Stimulated activated CD8-positive, alpha-beta memory T cell treated with anti-CD3 and anti-CD28 coated beads, Interleukin-7, amount 100 ng/mL, for 1 hour (primary cell): ENCODE measurements at places on chromosomes 4 and X.

GRCh38 chrX:70664726-70665125, 220.1 kb downstream of the DLG3 start:
- no peak for DNase-seq

GRCh38 chr4:173538909-173539445, 8.9 kb upstream of the HAND2 start:
- DNase-seq = no peak

GRCh38 chr4:37896206-37896860, 5.4 kb downstream of the TBC1D1 start:
- DNase-seq = no peak

DNA sequence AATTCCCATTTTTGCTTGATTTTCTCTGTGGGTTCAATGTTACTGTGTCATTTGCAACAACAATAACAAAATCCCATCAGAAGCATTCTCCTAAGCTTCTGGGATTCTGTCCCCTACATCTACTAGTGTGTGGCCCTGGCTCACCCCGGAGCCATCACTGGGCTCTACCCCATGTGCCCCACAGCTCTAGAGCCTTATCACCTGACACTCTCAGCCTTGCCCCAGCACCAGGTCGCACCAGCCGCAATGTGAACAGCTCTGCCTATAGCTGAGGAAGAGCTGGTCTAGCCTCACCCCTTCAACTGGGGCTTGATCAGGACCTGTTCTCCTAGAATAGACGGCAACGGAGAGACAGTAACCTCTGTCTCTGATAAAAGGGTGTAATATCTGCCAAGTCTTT, 161.7 kb downstream of the SHROOM3 start:
- DNase-seq = no peak

DNA sequence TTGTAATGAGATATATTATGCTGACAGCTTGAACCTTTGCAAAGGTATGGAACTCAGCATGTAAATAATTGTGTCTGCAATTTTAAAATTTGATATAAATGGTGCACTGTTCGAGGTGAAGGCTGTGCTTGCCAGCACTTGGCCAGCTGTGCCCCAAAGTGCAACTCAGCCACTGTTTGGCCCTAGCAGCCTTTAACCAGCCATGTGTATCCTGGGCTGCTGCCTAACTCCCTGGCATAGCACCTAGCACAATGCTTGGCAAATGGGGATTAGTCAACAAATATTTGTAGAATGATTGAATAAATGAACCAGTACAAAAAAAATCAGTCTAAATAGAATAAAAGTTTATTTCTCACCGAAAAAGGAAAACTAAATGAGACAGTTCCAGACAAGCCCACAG, 83.8 kb upstream of the ZIC3 start:
- DNase-seq = no peak

DNA sequence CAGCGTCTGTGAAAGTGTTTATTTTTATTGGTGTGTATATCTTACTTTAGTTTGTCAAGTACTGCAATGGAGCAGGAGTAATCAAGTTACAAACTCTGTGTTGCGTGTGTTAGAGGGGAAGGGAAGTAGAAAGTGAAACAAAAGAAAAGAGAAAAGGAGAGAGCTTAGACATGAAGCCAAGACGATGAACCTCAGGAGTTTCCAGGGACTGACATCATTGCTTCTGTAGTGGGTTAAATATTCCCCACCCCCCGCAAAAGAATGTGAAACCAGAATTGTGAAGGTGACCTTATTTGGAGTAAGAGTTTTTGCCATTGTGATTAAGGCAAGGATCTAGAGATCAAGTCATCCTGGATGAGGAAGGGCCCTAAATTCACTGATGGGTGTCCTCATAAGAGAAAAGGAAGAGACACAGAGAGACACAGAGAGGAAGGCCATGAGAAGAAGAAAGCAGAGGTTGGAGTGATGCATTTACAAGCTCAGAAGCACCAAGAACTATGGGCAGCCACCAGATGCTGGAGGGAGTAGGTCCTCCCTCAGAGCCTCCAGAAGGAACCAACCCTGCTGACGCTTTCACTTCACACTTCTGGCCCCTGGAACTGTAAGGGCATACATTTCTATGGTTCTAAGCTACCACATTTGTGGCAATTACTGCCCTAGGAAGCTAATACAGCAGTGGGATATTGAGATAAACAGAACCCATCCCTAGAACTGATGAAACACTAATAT, 173.6 kb upstream of the SFRP2 start:
- DNase-seq = no peak

- no peak for DNase-seq
These were observed 58.2 kb downstream of the PDE5A start for GRCh38 chr4:119570401-119570800.

- DNase-seq = no peak
These were observed 54.1 kb upstream of the PRPS1 start for GRCh38 chrX:107574054-107574683.

GRCh38 chr4:118905566-118905965, 16.9 kb downstream of the SYNPO2 start:
- DNase-seq = no peak

DNA sequence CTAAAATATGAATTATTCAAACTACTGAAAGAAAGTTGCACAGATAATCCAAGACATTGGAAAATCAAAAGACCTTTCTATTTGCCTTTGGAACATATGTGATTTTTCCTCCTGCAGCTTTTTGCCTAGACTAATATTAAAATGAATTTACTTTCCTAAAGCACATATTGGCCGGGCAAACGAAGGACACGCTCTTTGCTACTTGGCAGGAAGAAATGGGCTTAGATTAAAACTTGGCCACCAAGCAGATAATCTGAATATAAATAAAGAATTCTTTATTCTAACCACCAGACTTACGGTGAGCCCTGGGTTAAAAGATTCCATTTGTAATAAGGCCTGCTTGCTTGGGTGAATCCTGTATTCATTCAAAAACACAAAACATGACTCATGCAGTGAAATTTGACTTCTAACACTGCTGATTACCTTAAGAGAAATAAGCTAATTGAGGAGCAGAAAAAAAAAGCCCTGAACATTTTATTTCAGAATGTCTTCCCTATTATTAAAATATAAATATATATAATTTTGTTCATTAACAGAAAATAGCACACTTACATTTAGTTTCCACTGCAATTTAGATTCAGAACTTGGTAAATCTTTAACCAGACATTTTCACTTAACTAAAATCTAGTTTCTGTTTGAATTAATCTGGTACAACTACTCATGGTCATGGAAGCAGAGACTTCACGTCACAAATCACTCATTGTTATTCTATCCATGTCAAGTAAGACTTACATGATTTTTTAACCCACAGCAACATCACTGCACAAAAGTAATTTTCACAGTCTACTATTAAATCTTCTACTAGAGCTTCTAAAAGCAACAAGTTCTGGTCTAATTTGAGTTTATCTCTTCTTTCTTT, 116.1 kb upstream of the PLAC1 start:
- no peak for DNase-seq

DNA sequence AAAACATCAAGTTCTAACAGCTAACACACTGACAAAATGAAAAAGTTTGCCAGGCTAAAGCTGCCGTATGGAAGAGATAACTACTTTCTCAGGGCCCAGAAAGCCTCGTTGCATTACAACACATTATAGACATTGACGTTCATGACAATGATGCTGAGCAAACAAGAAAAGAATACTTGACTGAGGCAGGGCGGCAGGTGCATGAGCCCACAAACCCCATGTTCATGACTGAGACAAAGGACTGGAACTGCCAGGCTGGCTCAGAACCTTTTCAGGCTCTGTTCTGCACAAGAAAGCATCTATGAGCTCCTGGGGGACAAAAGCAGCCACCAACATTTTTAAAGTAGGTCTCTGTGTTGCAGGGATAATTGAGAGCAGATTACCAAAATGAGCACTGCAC, 13.6 kb downstream of the TLR6 start:
- DNase-seq = no peak

GRCh38 chrX:154382483-154383069, 3.5 kb downstream of the EMD start:
- no peak for DNase-seq

DNA sequence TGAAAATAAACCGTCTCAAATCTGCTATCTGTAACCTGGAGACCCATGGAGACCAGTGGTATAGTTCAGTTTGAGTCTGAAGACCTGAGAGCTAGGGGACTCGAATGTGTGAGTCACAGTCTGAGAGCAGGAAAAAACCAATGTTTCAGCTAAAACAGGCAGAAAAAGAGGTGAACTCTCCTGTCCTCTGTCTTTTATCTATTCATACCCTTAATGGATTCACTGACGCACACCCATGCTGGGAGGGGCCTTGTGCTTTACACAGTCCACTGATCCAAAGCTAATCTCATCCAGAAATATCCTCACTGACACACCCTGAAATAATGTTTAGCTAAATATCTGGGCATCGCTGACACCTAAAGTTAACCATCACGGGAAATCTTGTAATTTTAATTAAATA, 297.9 kb downstream of the GPM6A start:
- no peak for DNase-seq

DNA sequence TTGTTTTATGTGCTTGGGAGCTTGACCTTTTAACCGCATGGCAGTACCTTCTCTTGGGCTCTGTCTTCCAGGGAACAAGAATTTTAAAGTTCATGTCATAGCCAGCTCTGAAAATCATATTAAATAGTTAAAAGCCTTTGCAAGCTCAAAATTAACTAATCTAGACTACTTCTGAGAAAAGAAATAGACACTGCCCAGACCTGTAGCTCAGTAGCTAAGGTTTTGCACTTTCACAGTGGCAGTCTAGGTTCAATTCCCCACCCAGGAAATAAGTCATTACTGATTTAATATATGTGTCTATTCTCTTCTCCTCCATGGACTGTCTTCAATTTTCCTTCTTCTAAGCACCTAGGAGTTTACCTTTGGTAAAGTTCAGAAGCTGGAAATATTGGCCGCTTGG, 27.4 kb downstream of the HSD17B11 start:
- DNase-seq = no peak

GRCh38 chr4:43282534-43282933, 390.0 kb downstream of the GRXCR1 start:
- no peak for DNase-seq

DNA sequence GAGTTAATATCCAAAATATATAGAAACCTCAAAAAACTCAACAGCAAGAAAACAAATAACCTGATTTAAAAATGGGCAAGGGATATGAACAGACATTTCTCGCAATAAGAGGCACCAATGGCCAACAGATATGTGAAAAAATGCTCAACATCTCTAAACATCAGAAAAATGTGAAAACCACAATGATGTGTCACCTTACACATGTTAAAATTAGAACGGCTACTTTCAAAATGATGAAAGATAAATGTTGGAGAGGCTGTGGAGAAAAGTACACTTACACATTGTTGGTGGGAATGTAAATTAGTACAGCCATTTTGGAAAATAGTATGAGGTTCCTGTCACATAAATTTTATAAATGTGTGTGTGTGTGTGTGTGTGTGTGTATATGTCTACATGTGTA, 731.3 kb downstream of the DMD start:
- no peak for DNase-seq

DNA sequence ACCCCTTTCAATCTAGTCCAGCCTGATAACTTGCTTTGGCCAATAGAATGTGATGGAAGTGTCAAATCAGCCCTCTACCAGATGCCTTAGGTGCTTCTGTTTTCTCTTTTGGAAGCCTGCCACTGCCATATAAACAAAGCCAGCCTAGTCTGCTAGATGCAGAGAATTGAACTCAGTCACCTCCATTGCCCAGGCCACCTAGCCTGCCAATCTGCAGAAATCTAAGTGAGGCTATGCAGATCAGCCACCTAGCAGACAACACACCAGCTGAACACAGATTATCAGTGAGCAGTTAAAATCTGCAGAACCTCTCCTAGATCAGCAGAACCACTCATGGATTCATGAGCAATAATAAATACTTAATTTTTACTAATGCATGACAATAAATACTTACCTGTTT, 1108.2 kb downstream of the PCDH18 start:
- DNase-seq = no peak

DNA sequence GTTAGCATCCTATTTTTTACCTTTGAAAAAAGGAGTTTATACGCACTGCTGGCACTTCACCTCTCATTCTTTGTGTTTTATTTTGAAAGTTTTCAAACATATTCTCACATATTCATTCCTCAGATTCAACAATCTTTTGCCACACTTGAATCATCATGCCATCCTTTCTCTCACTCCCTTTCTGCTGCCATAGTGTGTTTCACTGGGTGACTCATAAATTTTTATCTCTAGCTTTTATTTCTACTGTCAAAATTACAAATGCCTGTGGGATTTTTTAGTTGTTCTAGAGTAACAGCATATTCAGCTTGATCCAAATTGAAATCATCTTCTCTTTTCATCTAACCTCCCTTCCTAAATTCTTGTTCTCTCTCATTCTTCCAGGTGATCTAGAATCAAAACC, 28.0 kb downstream of the MFSD8 start:
- DNase-seq = no peak

GRCh38 chr4:5447755-5448154, 260.6 kb downstream of the EVC2 start:
- no peak for DNase-seq

- DNase-seq = no peak
These were observed 4.4 kb downstream of the GSPT2 start for GRCh38 chrX:51747671-51748070.

DNA sequence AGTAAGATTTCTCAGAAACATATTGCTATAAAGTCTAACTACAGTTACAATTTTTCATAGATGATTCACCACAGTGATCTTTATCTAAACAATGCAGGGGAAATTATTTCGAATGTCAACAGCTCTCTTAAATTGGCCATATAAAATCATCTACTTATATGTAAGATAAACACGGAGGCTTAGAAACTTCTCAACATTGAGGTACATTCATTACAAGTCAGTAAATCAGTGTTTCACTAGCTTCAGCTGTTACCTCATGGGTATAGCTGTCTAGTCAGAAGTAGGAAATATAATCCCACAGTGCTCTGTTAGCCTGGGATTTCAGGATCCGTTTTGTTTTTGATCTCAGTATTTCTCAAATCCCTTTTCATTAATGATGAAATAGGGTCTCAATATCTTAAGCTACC, 43.2 kb downstream of the PCDH7 start:
- DNase-seq = no peak

- DNase-seq = no peak
These were observed 150.3 kb downstream of the MSL3 start for GRCh38 chrX:11908371-11908770.

GRCh38 chrX:38318606-38319005, 8.7 kb downstream of the RPGR start:
- DNase-seq = no peak

- DNase-seq = no peak
These were observed 36.0 kb downstream of the HTR2C start for GRCh38 chrX:114619874-114620273.

DNA sequence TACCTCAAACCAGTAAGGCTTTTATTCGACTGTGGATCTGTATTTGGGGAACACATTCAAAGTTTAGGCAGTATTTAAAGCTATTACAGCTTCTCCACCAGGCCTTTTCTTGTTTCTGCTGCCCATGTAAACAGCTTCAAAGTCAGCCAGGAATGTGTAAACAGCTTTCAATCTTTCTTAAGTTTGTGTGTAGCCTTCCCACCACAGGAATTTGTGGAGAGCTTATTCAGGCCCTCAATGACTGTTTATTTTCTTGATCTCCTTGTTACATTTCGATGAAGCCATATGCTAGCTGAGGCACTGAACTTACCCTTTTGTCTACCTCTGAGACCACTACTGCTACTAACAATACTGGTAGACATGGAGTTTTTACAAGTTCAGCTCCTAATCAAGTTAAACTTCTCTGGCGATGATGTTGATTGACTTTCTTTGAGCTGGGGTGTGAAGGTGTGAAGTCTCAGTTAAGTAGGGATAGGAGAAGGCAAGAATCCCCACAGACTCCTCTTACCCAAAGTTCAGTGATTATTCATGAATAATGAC, 72.6 kb downstream of the NWD2 start:
- no peak for DNase-seq
